Pancreas (tissue), 10 donors: ENCODE measurements at places on chromosomes 5 and 9.
A peak's percentile ranks its signal among the peaks of the same experiment; 100 is the strongest.

GRCh38 chr5:10595672-10596309 lies 31.9 kb downstream of the ANKRD33B start:
- no peak for DNase-seq

DNA sequence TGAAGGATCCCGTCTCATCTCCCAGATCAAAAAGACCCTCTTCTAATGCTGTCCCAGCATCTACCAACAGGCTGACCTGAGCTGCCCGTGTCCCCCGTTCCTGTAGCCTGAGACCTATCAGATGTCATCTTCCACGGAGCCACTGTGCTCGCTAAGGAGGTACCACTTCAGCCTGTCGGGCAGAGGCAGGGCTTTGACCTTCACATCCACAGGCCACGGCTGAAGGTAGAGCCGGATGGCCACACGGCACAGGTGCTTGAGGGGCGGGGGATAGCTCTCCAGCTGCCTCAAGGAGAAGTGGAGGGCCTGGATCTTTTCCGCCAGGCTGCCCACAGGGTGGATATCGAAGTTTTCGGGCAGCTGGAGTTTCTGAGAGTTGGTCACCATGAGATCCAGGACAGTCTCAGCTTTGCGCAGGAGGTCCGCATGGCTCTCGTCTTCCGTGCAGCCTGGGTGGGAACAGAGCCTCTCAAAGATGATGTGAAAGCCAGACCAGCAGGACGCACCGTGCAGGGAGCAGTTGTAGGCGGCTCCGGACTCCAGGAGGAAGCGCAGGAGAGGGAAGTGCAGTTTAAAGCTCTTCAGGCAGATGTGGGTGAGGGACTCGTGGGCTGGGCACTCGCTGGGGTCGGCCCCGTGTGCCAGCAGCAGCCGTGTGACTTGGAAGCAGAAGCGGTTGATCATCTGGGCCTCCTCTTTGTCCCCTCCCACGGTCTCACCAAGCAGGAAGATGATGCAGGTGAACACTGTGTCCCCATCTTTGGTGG lies 4.1 kb downstream of the ASB6 start:
- no peak for DNase-seq

DNA sequence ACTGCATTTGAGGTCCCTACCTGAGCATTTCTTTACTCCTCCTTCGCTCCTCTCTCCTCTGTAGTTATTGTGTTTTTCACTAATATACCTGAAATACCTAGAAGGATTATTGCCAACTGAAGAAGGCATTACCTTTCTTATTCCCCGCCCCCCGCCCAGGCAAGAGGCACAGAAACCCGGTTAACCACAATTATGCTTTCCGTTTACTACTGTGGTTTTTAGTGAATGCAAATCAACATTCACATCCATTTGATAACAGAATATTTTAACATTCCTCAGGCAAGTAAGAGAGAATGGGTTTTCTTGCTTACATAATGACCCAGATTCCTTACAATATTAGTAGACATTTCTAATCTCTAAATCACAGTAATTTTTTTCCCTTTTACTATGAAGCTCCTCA lies 136.9 kb downstream of the PCSK5 start:
- no peak for DNase-seq

DNA sequence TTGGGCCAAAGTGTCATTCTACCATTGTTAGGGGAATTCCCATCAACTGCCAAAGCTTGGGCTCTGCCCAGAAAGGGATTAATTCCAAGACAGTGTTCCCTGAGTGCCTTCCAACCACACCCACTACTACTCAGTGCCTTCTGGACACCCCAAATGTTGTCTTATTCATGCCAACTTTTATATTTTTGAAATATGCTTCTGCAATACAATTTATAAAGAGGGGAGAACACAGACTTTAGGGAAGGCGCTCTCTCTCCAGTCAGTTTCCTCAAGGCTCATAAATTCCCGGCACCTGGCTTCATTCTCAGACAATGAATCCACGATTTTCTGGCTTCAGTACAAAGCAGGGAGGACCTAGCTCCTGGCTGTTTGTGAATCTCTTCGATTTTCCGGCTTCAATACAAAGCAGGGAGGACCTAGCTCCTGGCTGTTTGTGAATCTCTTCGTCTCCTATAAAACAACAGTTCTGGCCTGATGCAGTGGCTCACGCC lies 120.1 kb upstream of the MYO10 start:
- DNase-seq = no peak

- no peak for DNase-seq
Measured at GRCh38 chr5:134521841-134522240, 3.6 kb upstream of the JADE2 start.

GRCh38 chr5:67774786-67775185 lies 440.8 kb upstream of the PIK3R1 start:
- DNase-seq = no peak

DNA sequence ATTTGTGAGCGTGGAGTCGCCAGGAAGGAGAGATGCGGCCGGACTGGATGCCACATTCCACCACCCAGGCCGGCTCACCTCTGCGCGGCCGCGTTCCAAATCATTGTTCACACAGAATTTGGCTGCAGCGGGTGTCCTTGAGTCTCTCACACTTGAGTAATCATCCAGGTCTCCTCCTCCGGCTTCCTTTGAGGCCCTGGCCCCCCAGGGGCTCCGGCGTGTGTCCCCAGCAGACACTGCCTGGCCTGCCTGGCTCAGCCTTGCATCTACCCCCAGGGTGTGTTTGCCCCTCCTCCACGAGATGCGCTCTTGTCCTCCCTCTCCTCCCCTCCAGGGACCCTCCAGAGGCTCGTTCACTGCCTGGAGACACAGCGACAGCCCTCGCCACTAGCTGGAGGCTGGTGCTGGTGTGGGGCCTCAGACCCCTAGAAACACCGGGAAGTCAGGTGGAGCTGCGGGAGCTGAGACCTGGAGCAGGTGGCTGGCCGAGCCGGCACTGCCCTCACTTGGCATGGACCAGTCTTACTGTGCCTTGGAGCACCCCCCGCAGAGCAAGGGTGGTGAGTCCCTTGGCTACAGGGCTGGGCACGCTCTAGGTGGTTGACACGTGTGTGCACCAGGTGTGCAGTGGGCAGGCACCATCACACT lies 7.0 kb upstream of the SLC9A3 start:
- DNase-seq = peak; percentile 60

GRCh38 chr9:30967476-30967875 lies 1417.0 kb upstream of the ACO1 start:
- no peak for DNase-seq

DNA sequence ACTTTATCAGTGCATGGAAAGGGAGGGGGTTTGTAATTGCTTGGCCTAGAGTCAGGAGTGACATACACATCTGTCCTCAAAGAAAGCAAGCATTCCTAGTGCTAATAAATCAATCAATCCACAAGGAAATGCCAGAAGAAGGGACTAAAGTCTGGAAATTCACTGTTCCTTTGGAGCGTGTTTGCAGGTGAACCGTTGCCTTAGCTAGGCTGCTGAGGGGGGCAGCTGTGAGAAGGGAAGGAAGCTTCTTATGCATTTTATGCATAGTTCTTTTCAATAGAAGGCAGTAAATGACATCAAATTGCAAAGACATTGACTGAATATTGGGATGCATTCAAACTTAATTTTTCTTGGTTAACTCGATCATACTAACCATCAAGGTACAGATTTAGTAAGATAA lies 1092.5 kb upstream of the SEMA6A start:
- no peak for DNase-seq

DNA sequence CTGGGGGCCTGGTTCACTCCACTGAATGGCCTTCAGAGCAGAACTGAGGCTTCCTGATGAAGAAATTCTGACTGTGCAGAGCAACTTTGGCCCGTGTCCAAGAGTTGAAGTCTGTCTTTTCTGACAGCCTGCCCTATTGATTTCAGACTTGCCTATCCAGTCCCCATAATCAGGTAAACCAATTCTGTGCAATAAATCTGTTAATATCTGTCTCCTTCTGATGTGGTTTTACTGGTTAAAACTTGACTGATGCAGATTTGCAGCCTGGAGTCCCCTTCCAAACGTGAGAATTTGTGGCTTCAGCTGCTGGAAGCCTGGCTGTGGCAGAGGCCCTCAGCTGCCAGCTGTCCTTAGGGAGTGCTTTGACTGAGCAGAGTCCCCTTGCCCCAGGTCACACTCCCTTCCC lies 283.9 kb upstream of the ANKRD55 start:
- no peak for DNase-seq
